ENCODE measurements at places on chromosomes 7 and 10.

DNA sequence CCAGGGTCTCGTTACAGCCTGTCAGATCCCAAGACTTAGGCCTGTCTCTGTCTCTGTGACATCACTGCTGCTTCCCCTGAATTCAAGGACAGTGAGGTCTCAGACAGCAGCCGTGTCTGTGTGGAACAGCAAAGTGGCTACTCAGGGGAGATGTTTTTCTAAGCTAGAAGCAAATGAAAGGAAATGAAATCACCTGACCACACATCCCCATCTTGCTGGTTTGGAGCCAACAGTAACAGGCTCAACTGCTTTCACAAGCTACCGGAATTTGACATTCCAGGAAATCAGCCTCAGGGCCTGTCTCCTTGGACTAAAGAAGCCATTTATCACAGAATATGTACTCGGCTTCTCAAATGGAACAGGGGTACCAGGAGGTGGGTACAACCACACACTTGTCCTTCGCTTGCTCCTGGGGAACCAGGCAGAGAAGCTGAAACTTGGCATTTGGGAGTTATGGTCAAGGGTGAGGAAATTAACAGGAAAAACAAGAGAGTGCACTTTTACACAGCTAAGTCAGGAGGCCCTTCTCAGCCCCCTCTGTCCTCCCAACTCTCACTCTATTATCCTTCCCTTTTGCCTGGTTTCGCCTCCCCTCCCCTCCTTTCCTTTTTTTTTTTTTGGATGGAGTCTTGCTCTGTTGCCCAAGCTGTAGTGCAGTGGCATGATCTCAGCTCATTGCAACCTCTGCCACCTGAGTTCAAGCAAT lies 73.2 kb downstream of the SPDYE5 start:
- peak; percentile 89 for DNase-seq

DNA sequence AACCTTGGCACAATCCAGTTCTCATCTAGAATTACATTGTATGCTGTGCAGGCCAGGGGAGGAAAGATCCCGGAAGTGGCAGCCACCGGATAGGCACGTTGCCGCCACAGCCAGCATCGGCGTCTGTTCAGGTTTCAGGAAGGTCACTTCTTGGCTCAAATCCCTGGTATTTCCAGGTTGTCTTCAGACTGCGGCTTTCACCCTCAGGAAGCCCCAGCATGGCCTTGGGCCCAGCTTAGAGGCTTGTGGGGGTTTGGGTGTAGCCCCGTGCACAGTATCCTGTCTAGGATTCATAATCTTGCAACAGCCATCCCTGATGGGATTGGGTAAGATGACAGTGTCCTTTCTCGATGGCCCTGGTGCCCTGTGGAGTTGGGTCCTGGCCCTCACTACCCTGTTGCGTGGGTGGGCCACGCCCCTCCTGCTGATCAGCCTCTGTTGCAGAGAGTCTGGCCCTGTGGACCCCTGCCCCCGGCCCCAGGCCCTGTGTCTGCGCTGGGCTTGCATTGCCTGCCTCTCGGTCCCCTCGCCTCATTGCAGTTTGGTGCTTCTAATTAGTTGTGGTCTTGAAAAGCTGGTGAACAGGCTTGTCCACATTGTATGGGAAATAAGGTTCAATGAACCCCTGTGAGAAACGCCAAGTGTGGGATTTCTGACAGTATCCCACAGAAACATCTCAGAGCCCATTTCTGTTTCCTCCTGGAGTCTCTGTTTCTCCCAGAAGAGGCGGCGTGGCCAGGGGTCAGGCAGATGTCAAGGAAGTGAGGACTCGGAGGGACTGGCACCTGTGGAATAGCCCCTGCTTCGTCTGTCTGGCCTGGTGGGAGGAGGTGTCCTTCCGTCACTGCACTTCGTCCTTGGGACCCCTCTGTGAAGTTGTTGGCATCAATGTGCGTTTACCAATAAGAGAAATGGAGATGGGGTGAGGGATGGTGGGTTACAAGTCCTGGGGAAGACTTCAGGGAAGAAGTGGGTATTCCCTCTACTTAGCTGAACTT lies 77.5 kb downstream of the MGMT start:
- no peak for DNase-seq

DNA sequence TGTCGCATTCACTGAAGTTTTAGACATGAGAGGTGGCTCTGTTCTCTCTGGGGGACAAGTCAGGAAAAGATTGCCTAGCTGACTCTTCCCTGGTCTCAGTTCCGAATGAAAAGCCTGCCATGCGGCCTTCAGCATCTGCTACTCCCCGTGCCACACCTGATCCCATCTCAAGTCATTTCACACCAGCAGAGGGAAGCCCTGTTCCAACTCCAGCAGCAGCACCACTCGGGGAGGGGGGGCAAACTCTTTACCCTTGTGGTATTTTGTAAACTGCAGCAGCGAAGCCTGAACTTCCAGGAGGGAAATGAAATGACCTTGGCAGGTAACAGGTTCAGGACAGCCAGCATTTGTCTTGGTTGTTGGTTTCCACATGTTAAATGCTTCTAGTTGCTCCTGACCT lies 13.8 kb downstream of the LRRC4 start:
- no peak for DNase-seq

- DNase-seq: no peak
Measured at GRCh38 chr10:63123727-63124362, 9.3 kb upstream of the NRBF2 start.

GRCh38 chr10:110357252-110357780 lies 52.6 kb upstream of the SMNDC1 start:
- DNase-seq: peak; percentile 91

DNA sequence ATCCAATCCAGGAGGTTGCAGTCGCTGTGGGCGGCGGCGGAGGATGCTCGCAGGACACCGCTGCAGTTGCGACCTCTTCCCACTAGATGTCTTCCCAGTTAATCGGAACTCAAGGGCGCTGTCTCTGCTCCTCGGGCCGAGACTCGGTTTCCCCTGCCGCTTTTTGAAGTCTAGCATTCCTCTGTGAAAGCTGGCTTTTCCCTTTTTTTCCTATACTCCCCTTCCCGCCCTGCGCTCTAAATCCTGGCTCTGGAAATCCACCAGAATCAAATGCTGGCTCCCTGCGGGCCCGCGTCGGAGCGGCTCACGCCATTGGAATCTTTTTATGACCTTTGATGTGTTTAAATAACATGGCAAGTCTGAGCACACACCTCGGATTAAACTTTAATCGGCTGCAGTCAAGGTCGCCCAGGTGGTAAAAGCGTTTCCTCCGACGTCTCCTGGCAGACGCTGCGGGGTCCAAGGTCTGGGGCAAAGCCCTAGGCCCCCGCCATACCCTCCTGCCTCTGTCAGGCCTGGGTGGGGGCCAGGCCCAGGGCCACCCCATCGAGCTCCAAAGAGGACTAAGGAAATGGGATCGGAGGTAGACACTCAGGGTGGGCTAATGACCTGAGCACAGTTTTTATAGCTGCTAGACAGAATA lies 10.7 kb upstream of the HOXA13 start:
- peak; percentile 36 for DNase-seq

DNA sequence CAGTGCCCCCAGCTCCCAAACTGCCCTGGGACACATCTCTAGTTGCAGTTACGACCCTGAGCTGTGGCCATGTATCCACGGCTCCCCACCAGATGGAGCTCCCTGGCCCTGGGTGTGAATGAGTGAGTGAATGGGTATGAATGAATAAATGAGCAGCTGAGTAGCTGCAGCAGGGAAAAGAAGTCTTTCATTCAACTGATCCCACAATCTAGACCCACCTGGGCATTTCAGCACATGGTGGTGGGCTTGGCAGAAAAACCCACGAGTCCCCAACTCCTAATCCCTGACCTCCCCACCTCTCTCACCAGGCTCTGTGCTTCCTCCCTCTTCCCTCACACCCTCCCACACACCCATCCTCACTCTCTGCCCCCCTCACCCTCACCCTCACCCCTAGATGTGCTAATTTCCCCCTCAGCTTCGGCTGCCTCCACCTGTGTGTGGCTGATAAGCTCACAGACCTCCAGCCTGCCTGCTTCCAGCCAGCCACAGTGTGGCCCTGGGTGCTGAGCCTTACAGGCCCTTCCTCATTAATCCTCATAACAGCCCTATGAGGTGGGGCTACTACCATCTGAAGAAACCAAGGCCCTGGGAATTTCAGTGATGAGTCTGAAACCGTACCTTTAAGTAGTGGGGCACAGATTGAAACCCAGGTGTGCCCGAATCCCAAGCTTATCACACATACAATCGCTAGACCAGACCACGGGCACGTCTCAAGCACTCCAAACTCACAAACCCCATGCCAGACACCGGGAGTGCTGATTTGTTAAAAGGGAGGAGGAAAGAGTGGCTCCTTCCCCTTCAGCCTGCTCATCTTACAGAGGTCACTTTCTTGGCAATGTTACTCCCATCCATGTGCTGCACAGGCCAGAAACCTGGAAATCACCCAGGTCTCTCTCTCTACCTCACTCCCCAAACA lies 2.2 kb upstream of the ATP6V1F start:
- peak; percentile 36 for DNase-seq

GRCh38 chr7:127239814-127240213 lies 12.9 kb downstream of the GRM8 start:
- DNase-seq: no peak

- DNase-seq: no peak
Measured at GRCh38 chr7:32088451-32088881, 18.3 kb upstream of the PDE1C start.

GRCh38 chr10:43209074-43209455 lies 57.8 kb downstream of the RASGEF1A start:
- DNase-seq: no peak

DNA sequence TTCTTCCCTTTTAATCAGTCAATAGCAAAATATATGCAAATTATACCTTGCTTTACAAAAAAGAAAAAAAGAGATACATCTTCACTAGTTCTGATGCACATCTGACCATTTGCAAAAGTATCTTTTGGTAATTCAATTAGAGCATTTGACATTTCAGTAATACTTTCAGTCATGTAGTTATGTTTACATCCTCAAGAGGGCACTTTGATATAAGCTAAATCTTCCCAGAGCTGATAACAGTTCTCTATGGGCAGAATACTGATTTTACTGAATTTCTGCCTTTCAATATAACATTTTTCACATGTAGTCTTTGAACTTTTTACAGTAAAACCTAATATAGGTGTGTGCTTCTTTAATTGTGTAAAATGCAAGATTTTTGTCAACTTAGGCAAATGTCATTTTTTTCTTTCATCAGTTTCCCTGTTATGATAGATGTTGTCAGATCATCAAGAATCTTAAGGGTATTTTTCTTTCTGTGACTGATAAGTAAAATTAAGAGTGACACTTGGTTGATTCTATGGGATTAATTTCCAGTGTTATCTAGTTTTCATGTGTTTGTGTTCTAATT lies 703.5 kb upstream of the SEMA3D start:
- DNase-seq: peak; percentile 23

GRCh38 chr7:149422914-149423301 lies 38.0 kb downstream of the ZNF777 start:
- DNase-seq: no peak

DNA sequence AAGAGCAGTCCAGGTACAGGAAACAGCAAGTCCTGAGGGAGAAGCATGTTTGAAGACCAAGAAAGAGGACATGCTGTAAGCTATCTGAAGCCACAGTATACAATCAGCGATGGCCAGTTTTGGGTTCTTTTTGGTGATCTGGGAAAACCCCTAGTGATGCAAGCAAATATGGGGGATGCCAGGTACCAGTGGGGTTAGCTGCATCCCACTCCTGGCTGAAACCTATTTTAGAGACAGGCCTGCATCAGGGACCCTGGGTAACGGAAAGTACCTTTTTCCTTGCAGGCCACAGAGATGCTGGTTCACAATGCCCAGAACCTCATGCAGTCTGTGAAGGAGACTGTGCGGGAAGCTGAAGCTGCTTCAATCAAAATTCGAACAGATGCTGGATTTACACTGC lies 32.9 kb downstream of the AP3M1 start:
- DNase-seq: no peak

GRCh38 chr7:74164985-74165456 lies 9.1 kb upstream of the EIF4H start:
- DNase-seq: peak; percentile 17

DNA sequence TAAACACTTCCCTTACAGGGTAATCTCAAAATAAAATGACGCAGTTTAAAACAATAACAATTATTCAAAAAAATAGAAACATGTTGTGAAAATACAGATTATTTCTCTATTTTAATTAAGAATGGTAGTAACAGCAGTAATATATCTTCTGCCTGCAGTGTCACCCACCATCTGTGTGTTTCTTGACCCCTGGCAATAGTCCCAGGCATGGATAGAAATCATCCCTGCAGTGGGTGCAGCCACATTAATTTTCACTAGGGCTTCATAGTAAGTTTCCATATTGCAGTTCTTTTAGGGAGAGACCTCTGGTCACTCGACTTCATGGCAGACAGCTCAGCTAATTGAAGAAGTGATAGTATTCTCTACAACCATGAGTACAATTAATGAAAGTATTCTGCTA lies 470.1 kb upstream of the TEX47 start:
- DNase-seq: no peak

DNA sequence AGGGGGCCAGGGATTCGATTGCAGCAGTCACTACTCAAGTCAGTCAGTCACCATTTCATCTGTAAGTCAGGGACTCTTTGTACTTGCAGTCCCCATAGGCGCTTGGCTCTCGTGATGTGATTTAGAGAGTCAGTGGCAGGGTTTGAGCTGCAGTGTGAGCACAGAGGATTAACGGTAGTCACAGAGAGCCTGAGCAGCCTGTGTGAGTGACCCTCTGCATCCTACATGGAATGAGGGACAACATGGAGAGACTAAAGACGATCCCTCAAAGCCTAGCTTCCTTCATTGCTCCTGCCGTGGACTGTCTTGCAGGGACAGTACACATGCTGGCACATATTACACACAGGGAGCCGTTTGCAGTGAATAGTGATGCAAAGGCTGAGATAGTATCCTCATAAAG lies 56.3 kb downstream of the PRPF18 start:
- no peak for DNase-seq

DNA sequence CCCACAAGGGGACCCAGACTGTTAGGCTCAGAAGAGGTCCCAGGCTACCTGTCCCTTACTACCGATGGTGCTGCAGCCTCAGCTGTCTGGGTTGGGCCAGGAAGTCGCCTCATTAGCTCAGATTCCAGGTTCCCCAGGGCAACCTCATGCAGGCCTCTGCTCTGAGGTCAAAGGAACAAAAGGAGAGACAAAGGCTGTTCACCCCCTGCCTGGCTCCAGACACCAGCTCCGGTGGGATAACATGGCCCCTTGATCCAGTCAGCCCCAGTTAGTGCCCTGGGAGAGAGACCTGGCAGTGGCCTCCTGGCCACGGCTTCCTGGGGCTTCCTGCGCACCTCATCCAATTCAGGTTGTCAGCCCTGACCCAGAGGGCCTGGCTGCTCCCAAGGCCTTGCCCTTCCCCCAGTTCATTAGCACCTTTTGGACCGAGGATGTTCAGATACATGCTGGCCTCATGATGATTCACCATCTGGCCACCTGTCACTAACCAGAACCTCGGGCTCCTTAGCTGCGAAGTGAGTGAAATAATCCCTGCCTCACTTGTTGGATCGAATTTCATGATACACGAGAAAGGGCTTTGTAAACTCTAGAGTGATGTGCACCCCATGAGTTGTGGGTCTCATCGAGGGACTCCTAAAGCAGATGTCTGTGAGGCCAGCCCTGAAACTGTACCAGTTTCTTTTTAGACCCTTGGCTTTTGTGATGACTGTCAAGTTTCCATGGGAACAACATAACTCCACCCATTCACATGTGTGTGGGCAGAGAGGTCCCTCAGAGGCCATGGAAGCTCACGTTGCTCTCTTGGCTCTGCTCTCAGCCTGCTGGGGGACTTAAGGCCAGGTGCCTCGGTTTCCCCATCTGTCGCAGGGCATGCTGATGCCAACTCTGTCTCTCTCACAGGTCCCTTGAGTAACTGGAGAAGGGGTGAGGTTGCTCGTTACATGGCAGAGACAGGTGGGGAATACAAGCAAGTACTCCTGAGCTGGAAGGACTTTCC lies 79.5 kb upstream of the PCBD1 start:
- DNase-seq: no peak

GRCh38 chr10:105352827-105353226 lies 711.7 kb downstream of the SORCS3 start:
- DNase-seq: no peak

GRCh38 chr10:35542303-35542702 lies 62.8 kb upstream of the GJD4 start:
- no peak for DNase-seq

All from fibroblast of skin of right quadriceps (primary cell).